Suppressor macrophage treated with lipopolysaccharide for 1 hour (primary cell): ENCODE measurements at places on chromosomes 5 and 9.

- DNase-seq: no peak
Observed at GRCh38 chr5:57317341-57317740, 143.5 kb downstream of the GPBP1 start.

DNA sequence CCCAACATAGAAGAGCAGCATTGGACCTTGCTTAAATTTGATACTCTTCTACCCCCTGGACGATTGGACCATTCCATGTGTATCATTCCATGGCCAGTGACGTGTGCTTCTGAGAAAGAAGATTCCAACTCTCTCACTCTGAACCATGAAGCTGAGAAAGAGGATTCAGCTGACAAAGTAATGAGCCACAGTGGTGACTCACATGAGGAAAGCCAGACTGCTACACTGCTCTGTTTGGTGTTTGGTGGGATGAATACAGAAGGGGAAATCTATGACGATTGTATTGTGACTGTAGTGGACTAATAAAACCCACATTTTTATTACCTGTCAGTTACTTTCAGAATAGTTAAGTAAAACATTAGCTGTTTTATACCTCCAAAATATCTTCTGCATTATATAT lies 7.5 kb downstream of the HSPA5 start:
- peak; percentile 72 for DNase-seq

DNA sequence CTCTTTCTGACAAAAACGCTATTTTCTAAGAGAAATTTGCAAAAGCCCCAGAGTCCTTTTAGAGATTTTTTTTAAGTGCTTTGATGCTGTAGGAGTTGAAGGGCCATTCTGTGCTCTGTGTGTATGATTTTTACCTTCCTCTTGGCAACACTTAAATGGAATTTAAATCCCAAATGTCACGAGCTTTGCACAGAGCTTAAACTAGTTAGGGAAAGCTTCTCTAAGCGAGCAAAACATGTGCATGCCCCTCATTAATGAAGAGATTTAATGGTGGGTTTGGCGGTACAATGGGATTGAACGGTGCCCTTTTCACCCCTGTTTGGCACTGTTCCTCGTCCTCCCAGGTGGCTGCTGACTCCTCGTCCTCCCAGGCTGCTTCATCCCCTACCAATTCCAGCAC lies 220.7 kb downstream of the DRD1 start:
- no peak for DNase-seq

DNA sequence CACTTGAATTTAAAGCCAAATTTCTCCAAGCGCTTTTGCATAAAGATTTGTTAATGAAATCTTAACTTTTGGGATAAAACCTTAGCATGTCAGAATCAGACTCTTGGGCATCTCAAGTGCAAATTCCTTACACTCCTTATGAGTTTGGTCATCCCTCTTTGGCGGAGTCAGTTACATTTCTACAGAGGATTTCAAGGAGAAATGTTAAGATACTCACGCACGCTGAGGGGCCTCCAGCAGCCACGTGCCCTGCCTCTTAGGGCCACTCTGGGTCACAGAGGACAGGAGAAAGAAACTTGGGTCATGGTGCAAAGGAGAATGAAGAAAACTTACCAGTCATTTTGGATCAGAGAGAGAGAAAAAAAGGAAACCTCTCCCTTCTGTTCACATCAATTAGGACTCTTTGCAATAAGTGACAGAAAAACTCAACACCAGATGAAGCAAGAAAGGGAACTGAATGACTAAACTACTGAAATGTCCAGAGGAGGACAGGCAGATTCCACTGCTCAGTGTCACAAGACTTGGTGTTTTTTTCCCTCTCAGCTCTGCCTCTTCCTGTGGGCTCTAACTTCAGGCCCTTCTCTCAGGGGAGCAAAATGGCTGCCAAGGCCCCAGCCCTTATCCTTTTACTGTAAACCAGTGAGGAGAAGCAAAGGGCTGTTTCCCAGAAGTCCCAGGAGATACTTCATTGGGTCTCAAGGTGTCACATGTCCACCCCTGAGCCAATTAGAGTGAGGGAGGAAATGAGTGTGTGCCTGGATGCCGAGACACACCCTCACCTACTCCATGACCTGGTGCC lies 63.3 kb upstream of the NFIL3 start:
- DNase-seq: peak; percentile 36

- no peak for DNase-seq
Observed at GRCh38 chr9:15244001-15244441, 63.0 kb downstream of the TTC39B start.

DNA sequence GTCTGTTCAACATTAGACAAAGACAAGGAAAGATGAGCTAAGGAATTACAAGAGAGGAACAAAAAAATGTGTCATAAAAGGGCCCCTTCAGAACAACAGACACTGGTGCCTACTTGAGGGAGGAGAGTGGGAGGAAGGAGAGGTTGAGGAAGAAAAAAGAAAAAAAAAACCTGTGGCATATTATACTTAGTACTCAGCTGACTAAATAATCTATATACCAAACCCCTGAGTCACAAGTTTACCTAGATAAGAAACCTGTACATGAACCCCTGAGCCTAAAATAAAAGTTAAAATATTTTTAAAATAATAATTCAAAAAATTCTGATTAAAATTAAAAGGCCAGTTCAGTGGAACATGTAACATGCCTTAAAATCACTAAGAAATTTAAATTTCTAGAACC lies 107.3 kb downstream of the MTREX start:
- DNase-seq: no peak

DNA sequence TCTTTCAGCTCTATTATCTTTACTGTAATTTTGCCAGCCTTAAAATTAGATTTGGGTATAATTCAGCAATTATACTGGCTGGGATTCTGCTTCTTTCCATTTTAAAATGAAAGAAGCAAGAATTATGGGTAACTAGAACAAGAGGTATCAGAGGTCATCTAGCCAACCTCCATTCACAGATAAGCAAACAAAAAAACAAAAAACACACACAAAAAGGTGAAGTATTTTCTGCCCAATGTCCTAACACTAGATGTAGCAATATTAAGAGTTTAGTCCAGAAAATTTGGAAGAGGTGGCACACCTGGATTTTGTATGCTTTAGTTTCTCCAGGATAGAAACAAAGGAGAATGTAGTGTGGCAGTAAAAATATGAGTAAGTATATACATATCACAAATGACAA lies 68.1 kb upstream of the ANXA1 start:
- DNase-seq: no peak

DNA sequence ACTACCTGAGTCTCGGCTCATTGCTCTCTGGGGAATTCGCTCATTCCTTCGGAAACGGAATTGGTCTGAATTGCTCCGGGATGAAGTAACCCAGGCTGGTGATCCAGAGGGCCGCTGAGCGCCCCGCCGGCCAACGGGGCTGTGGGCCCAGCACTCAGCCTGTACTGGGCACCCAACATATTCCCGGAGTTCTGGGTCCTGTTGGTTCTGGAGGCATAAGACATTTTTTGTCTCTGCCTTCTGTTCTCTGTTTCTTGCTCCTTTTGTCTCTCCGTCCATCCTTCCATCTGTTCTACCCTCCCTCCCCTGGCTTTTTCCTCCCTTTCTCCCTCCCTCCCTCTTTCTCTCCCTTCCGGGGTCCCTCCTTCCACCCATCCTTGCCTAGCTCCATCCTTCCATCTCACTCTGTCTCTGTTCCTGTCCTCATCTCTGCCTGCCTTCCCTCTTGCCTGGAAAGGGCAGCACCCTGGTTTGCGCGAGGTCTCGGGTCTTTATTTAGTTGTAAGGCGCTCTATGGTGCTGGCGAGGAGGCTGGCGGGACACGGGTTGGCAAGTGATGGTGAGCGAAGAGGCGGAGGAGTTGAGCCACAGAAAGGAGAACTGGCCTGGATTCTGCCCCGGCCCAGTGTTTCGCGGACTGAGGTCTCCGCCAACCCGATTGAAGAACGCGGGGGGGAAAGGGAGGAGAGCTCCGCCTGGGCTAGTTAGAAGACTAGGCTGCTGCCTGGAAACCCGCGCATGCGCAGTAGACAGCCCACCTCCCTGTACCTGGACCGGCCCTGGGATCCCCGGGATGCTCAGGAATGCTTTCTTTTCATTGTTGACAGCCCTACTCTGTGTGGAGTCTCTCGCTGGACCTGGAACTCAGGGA lies 1468.0 kb downstream of the FOXD4L5 start:
- peak; percentile 92 for DNase-seq

GRCh38 chr5:96729156-96729555 lies 67.0 kb downstream of the CAST start:
- DNase-seq: no peak

DNA sequence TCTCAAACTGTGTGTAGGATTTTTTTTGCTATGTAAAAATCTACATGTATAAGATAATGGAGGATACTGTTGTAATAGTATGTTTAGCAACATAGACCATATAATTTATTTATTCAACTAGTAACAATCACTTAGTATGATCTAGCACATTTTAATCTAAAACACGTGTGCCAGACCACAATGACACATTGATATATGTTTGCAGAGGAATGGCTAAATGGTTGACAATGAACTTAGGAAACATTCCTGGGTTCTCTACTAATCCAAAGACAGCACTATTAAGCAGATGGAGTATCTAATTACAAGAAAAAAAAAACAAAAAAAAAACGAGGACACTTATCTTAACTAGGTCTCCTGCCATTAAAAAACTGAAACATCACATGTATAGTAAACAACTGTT lies 261.7 kb upstream of the PAPPA start:
- DNase-seq: no peak
